ENCODE measurements at places on chromosomes 5 and 9. TPM values are rescaled to one million over a fixed set of nuclear protein-coding genes. Genes with fewer than 3 reads are reported as not detected.
A peak's percentile ranks its signal among the peaks of the same experiment; 100 is the strongest.

DNA sequence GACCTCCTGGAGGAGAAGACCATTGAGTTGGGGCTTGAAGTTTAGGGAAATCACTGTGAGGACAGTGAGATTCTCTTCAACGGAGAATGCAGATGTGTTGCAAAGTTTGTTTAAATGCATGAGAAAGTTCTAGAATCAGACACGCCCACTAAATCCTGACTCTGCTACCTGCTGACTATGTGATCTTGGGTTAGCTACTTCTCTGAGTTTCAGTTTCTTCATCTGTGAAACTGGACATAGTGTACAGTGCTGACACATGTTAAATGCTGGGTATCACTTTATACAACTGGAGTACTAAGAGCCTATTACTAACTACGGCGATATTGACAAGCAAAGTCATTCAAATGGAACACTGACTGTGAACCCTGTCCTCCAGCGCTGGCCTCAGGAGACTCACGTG lies 255.5 kb downstream of the HSPA4 start:
- no peaks in the 10 kb centered on the region for H3K27me3 ChIP-seq
- H3K27ac ChIP-seq: no peak overlapping the region
- no peak for DNase-seq
- no peaks in the 10 kb centered on the region for H3K4me1 ChIP-seq
- H3K4me3 ChIP-seq: no peak overlapping the region

DNA sequence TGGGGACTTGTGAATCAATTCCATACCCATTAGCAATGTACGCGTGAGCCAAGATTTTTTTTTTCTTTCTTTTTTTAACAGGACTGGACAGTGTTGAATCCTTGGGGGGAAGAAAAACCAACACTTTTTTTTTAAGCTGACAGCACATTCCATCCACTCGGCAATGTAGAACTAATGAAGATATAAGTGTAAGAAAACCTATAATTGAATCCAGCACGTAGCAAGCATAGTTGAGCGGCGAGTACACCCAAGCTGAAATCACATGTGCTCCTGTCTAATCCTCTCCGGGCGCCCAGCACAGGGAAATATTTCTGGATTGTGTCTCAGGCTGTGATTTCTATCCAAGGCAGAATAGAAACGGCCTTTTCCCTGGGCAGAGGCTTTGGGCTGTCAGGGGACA lies 118.2 kb downstream of the BOD1 start:
- peaks cover 14% of the 10 kb centered on the region for H3K4me1 ChIP-seq
- H3K27me3 ChIP-seq: no peaks in the 10 kb centered on the region
- H3K4me3 ChIP-seq: no peak overlapping the region
- H3K36me3 ChIP-seq: no peaks in the 10 kb centered on the region
- peak; percentile 39 for DNase-seq

GRCh38 chr5:178083922-178084321 lies 29.4 kb upstream of the N4BP3 start:
- no peak overlapping the region for H3K27ac ChIP-seq
- no peaks in the 10 kb centered on the region for H3K4me1 ChIP-seq
- no peak overlapping the region for H3K4me3 ChIP-seq
- no peaks in the 10 kb centered on the region for H3K27me3 ChIP-seq
- H3K36me3 ChIP-seq: no peaks in the 10 kb centered on the region

ESM1 gene
- 3.3 TPM for polyA plus RNA-seq

SNCB gene
- 2.8 TPM for polyA plus RNA-seq

TLX3 gene
- polyA plus RNA-seq: not detected
